Pancreas (tissue), 10 donors: ENCODE measurements at places on chromosomes 1 and 21. TPM values are rescaled to one million over a fixed set of nuclear protein-coding genes. Genes with fewer than 3 reads are reported as not detected.

GRCh38 chr1:109188200-109188599 is 25.5 kb upstream of the SARS1 start:
- no peaks in the 10 kb centered on the region for H3K36me3 ChIP-seq
- H3K4me1 ChIP-seq, result peaks cover 7% of the 10 kb centered on the region

GRCh38 chr1:82978461-82979324 is 1020.2 kb downstream of the TTLL7 start:
- H3K36me3 ChIP-seq, result no peaks in the 10 kb centered on the region
- H3K27ac ChIP-seq, result no peak overlapping the region
- no peaks in the 10 kb centered on the region for H3K4me1 ChIP-seq
- no peak for DNase-seq

Gene ACTA1
- total RNA-seq, result not detected

Gene MR1
- 11.3 TPM for total RNA-seq
